ENCODE measurements at places on chromosomes 6 and 20. TPM values are rescaled to one million over a fixed set of nuclear protein-coding genes. Genes with fewer than 3 reads are reported as not detected.

The DEFB124 gene
- total RNA-seq = 0.62 TPM

The FAM184A gene
- 7.0 TPM for total RNA-seq

The CPXM1 gene
- total RNA-seq = 41.5 TPM

The PLCB1 gene
- total RNA-seq = 10.4 TPM

The NOX3 gene
- not detected for total RNA-seq

The HTR1E gene
- not detected for total RNA-seq

The ADGRF5 gene
- total RNA-seq = 28.5 TPM

- DNase-seq = peak; percentile 59
Measured at GRCh38 chr6:10720265-10720959, 2.5 kb upstream of the TMEM14C start.

DNA sequence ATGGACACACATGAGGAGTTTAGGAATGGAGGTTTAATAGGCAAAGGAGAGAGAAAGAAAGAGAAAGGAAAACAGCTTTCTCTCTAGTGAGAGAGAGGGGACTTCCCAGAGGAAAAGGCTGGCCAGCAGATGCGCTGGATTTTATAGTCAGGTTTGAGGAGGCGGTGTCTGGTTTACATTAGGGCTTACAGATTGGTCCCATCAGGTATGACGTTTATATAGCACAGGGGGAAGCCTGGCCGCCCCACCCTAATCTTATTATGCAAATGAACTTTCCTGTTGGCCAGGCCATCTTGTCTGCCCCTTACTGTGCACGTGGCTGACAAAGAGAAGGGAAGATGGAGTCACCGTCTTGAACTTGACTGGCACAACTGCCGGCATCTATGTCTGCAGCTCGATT lies 86.6 kb upstream of the QKI start:
- DNase-seq = peak; percentile 71

- DNase-seq = no peak
Measured at GRCh38 chr6:159760602-159761057, 1.2 kb upstream of the ACAT2 start.

DNA sequence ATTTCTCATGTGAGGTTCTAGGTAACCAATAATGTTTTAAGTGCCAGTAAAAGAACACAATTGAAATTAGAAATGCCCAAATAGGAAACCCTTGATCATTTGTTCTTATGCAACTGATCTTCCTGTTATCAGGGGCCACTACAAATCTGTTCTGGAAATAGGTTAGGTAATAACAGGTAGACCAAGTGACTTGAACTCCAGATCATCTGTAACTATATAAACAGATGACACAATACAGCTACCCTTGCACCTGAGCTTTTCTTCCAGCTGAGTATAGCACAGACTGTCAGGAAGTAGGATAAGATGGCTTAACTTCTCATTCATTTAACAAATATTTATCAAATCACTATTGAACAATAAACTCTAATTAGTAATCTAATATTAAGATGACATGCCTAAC lies 52.5 kb downstream of the MAN1A1 start:
- no peak for DNase-seq

DNA sequence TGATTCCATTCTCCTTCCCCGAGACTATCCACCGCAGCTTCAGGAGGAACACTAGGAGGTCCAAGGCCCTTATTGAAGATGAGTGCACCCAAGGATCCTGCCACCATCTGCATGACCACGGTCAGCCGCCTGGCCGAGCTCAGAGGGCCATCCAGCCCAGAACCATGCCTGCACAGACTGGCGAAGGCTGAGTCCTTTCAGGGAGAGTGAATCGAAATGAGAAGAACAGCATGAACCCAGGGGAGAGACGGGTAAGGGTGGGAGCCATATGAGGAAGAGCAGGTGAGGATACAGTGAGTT lies 26.3 kb downstream of the SERPINB6 start:
- no peak for DNase-seq

- DNase-seq = no peak
Measured at GRCh38 chr6:157814883-157815282, 8.2 kb upstream of the SNX9 start.

- DNase-seq = no peak
Measured at GRCh38 chr20:31838646-31839292, 6.6 kb downstream of the FOXS1 start.

GRCh38 chr6:170404697-170405096 lies 98.1 kb downstream of the FAM120B start:
- DNase-seq = no peak

DNA sequence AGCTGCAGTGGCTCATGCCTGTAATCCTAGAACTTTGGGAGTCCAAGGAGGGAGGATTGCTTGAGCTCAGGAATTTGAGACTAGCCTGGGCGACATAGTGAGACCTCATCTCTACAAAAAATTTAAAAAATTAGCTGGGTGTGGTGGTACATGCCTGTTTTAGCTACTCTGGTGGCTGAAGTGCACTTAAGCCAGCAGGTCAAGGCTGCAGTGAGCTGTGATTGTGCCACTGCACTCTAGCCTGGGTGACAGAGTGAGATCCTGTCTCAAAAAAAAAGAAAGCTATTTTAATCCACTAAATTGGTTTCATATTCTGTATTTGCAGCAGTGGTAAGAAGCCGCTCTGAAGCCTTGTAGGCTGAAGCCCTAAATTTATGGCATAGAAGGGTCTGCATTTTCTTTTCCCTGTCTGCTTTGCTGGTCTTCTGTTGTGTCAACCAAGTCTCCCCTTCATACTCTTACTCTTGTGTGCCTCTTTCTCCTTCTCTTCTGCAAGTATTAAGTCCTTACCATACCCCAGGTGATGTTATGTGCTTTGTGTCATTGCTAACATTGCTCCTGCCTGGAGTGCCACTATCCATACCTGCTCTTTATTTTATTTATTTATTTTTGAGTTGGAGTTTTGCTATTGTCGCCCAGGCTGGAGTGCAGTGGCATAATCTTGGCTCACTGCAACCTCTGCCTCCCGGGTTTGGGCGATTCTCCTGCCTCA lies 70.9 kb downstream of the MYO6 start:
- DNase-seq = no peak

- peak; percentile 10 for DNase-seq
Measured at GRCh38 chr20:43415661-43416430, 41.9 kb upstream of the SRSF6 start.

DNA sequence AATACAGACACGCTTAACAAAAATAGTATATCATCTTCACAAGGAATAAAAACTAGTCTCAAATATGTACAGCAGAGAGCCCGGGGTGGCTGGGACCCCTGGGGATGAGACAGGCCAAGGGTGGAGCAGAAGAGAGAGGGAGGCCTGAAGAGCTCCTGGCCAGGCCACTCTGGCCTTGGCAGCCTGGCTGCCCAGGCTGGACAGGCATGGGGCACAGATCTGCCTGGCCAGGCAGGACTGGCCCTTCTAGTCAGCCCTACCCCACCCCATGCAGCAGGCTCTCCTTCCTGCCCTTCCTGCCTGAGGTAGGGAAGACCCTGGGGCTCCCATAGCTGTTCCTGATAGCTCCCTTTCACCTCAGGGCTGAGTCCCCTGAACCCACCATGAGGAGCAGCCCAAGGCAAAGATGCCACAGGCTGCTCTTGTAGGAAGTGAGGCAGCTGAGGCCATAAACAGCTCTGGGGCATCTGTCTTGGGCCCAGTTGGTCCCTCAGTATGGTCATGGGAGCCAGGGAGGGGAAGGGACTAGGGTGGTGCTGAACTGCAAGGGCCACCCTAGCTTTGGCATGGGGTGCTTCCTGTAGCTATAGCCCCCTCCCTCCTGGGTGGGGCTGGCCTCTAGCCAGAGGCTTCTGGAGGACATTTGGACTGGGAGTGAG lies 27.1 kb downstream of the COX4I2 start:
- no peak for DNase-seq

DNA sequence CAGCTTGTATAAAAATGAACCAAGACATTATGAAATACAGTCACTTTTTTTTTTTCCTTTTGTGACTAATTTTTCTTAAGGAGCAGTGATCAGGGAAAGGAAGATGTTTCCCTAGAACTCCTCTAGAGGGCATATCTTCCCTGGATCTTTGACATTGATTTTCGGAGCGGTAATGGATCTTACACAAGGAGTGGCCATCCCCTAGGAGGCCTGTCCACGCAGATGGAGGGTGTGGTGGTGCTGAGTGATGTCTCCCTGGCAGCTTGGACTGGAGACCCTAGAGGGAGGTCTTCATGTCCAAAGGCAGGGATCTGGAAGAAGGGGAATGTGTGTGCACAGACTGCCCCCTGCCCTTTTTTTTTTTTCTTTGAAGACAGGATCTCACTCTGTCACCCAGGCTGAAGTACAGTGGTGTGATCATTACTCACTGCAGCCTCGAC lies 7.0 kb upstream of the KIFC1 start:
- DNase-seq = peak; percentile 55

- DNase-seq = no peak
Measured at GRCh38 chr20:57313230-57313629, 16.4 kb upstream of the SPO11 start.

DNA sequence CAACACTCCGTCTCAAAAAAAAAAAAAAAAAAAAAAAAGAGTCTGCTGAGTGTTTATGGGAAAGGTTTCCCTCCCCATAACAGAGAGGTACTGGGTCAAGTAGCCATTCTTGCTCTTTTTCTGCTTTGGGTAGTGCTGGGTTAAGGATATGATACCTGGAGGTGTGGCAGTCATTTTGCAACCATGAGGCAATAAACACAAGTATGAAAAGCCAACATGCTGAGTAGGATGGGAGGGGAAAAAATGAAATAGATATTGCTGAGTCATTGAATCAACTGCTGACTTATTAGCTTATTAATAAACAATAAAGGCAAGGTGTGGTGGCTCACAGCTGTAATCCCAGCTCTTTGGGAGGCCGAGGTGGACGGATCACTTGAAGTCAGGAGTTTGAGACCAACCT lies 2.3 kb upstream of the TOMM34 start:
- no peak for DNase-seq

GRCh38 chr6:136086686-136087085 lies 163.4 kb downstream of the MTFR2 start:
- peak; percentile 90 for DNase-seq

GRCh38 chr6:4049246-4049645 lies 29.7 kb downstream of the FAM217A start:
- no peak for DNase-seq

GRCh38 chr20:63974402-63975200 lies 4.8 kb downstream of the SAMD10 start:
- DNase-seq = peak; percentile 30

DNA sequence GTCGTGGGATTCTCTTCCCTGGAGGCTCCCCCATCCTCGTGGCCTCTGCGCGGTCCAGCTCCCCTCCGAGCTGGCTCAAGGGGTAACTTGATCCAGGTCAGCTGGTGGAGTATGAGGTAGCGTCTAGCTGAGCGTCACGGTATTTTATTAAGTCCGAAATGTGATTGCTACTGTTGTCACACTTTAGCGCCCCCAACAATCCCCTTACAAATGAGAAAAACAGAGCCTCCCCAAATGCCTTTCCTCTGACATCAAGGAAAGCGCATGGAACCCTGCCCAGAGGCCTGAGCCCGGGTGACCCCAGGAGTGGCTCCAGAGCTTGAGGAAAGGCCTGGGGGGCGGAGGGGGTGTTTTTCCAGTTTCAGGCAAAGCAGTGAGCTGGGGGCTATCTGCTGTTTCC lies 192.4 kb downstream of the ZMYND8 start:
- DNase-seq = peak; percentile 64

- no peak for DNase-seq
Measured at GRCh38 chr6:76004202-76004601, 68.3 kb downstream of the IMPG1 start.

GRCh38 chr6:151240791-151241642 lies 1.2 kb downstream of the AKAP12 start:
- peak; percentile 73 for DNase-seq

- DNase-seq = no peak
Measured at GRCh38 chr6:89939144-89939543, 44.9 kb downstream of the GJA10 start.

DNA sequence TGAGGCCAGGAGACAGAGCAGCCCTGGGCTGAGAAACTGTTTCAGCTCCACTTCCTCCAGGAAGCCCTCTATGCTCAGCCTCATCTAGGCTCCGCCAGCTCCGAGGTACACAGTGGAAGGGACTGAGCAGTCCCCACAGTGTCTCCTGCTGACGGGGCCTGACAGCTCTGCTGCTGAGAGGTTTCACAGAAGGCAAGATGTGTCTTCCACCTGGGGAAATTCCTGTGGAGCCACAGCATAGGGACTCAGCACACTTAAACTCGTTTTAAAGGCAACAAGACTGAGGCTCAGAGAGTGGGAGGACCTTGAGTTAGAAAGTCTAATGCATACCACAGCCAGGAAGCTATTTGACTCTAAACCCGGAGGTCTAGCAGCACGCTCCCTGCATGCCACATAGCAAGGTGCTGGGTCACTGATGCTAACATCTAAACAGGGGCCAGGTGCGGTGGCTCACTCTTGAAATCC lies 6.8 kb downstream of the ADA start:
- DNase-seq = no peak

DNA sequence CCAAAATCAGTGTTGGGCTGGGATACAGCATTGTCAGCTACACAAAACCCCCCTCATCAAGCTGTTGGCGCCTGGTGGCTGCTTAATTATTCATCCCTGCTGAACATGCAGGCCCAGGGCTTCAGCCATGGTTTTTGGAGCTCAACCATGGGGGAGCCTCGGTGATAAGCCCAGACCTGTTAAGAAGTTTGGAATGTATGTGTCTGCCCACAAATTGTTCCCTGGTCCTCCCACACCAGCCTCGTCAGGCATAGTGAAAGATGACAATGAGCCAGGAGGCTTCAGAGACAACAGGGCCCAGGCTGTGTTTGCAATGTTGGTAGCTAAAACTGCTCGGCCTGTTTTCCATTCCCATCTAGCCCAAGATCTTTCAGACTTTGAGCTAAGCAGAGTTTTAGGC lies 34.8 kb upstream of the SIRPA start:
- DNase-seq = no peak

- DNase-seq = no peak
Measured at GRCh38 chr6:30651143-30651542, 4.2 kb downstream of the C6orf136 start.

- DNase-seq = no peak
Measured at GRCh38 chr20:57008217-57008616, 258.2 kb downstream of the BMP7 start.

DNA sequence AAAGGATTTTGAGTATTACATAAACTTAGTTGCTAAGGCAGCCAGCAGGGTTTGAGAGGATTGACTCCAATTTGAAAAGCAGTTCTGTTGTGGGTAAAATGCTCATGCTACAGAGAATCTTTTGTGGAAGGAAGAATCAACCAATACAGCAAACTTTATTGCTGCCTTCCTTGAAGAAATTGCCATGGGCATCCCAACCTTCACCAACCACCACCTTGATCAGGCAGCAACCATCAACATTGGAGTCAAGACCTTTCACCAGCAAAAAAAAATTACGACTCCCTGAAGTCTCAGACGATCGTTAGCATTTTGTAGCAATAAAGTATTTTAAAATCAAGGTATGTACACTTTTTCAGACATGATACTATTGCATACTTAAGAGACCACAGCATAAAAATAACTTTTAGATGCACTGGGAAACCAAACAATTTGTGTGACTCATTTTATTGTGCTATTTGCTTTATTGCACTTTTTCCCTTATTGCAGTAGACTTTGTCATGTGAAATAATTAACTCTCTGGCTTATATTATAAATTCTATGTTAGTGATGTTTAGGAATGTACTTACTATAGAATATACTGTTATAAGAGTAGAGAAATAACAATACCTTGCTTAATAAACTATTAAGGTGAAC lies 390.8 kb downstream of the CDKAL1 start:
- no peak for DNase-seq
